Fibroblast of skin of back (primary cell): ENCODE measurements at places on chromosomes 11 and 22.
A peak's percentile ranks its signal among the peaks of the same experiment; 100 is the strongest.

- DNase-seq = peak; percentile 43
These were observed 124.5 kb downstream of the COMMD9 start for GRCh38 chr11:36164506-36165250.

GRCh38 chr22:42074132-42074811 is at the start of gene PHETA2:
TSS of gene PHETA2 (plus strand) at chr22:42074248. CDS start at chr22:42077294, 3,046 bp downstream.
- peak; percentile 65 for DNase-seq

- DNase-seq = peak; percentile 63
These were observed 55.1 kb downstream of the IRAG1 start for GRCh38 chr11:10638316-10638925.

GRCh38 chr11:15062599-15062998 is 10.8 kb upstream of the CALCB start:
- DNase-seq = no peak

DNA sequence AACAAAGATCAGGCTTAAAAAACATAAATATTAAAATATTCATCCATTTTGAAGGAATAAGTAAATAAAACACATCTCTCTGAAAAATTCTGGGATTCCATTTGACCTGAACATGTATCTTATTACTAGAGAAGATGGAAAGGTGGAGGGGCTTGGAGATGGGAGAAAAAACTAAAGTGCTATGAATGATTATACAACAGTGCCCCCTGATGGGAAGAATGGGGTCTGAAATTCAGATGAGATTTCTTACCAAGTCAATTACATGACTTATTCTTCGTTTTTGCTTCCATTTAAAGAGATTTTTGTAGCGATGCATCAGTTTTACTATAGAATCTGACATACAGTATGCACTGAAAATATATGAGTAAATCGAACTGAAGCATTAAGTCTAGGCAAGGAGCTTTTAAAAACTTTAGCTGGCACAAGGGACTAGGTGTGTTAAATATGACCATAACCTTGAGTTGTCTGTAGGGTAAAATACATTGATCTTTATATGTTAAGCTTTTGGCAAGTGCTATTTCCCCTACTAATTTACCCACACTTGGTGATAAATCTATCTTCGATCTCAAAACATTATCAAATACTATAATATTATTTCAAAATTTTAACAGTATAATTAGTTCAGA is 718.8 kb downstream of the CNTN5 start:
- DNase-seq = peak; percentile 49

DNA sequence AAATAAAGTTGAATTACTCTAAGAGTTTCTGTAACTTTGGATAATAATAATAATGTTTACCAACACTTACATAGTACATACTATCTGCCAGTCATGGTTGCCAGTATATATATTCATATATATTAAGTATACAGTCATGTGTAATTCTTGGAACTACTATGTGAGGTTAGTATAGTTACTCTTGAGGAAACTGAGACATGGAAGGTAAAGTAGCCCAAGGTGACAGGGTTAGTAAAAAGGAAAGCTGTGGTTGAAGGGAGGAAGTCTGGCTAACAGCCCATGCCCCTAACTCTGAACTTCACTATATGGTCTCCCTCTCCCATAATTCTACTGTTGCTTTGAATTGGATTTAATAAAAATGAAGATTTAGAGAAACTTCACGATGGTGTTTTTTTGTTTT is 24.9 kb downstream of the FDX1 start:
- DNase-seq = no peak

- no peak for DNase-seq
These were observed 319.1 kb downstream of the BRD1 start for GRCh38 chr22:49508561-49508960.

DNA sequence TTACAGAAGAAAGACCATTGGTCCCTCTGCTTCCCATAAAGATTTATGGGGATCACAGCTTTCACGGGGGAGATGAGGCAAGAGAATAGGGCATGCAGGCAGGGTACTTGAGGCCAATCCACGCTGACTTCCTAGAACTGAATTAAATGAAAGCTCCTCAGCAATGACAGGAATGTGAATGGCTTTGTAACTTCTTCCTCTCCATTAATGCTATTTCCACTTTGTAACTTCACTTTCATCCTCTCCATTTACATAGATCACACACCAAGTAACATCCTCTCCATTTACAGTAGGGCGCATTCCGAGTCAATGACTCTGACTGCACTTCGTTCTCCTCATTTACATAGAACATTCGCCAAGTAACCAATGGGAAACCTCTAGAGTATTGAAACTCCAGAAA is 89.8 kb downstream of the PIWIL4 start:
- DNase-seq = peak; percentile 16

GRCh38 chr11:30143098-30143705 is 87.6 kb upstream of the FSHB start:
- peak; percentile 42 for DNase-seq

- DNase-seq = no peak
These were observed 22.2 kb downstream of the HPS5 start for GRCh38 chr11:18299721-18300120.

GRCh38 chr11:14346303-14346955 is 12.6 kb downstream of the RRAS2 start:
- DNase-seq = peak; percentile 61

- DNase-seq = no peak
These were observed 491.5 kb upstream of the KIRREL3 start for GRCh38 chr11:127492029-127492428.

GRCh38 chr22:40525250-40525884 is 111.2 kb downstream of the MRTFA start:
- peak; percentile 53 for DNase-seq

DNA sequence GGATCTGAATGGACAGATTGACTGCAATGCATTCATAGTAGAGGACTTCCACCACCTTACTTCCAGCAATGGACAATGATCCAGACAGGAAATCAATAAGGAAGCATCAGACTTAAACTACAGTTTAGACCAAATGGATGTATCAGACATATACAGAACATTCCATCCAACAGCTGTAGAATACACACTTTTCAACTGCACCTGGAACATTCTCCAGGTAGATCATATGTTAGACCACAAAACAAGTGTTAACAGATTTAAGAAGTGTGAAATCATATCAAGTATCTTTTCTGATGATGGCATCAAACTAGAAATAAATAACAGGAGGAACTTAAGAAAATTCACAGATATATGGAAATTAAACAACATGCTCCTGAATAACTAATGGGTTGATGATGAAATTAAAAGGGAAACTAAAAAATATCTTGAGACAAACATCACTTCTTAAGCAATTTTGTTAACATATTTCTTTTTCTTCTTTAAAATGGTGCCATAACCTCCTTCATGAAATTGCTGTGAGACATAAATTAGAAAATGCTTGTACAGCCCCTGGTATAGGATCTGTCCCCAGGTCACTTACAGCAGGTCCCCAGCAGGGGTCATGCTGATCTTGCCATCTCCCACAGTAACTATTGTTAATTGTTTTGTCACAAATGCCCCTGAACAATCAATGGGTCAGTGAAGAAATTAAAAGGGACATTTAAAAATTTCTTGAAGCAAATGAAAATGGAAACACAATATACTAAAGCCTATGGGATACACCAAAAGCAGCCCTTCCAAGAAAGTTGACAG is 100.0 kb upstream of the OR4B1 start:
- DNase-seq = peak; percentile 20

DNA sequence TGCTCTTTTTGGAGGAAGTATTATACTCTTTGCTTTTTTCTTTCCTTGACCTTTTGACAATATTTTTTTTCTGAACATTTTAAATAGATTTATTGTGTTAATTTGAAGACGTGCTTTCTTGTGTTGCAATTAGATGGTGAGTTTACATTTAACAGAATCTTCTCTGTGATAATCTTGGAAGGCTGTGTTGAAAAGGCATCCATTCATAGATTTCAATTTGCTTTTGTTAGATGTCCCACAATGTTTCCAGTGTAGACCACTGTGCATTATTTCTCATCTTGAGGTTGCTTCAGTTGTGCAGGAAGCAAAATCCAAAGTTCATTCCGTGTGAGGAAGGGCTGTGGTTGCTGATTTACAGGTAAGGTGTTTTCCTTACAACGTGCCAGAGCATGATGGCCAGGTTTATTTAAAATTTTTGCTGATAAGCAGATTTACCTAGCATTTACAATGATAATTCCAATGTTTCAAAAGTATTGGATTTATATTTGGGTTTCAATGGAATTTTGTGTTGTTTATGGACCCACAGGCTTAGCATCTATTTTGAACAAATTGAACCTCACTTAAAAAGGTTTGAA is 4.1 kb upstream of the OR5J2 start:
- no peak for DNase-seq

GRCh38 chr11:76397383-76397782 is 16.3 kb downstream of the GVQW3 start:
- DNase-seq = no peak

GRCh38 chr11:68256331-68256741 is 15.4 kb downstream of the C11orf24 start:
- peak; percentile 89 for DNase-seq

DNA sequence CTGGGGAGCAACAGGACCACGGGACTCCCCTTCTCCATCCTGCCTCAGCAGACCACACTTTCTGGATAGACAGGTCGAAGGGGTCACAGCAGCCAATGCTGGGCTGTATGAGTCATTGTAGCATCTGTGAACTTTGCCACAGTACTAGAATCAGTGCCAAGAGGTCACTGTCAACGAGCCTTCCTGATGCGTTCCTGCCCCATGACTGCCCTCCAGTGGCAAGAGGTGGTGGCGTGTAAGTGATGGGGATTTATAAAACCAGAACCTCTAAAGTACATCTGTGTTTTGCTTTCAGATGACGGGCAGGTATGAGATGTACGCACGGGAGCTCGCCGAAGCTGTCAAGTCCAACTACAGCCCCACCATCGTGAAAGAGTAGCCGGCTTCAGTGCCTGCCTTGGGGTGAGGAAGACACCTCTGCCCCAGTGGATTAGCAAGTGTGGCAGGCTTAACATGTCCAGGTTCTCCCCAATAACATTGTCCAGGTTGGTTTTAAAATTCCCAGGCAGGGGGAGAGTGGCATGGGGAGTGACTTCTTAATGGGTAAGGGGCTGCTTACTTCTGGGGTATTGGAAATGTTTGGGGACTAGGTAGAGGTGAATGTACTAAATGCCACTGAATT is 29.4 kb downstream of the GUCD1 start:
- DNase-seq = peak; percentile 64

DNA sequence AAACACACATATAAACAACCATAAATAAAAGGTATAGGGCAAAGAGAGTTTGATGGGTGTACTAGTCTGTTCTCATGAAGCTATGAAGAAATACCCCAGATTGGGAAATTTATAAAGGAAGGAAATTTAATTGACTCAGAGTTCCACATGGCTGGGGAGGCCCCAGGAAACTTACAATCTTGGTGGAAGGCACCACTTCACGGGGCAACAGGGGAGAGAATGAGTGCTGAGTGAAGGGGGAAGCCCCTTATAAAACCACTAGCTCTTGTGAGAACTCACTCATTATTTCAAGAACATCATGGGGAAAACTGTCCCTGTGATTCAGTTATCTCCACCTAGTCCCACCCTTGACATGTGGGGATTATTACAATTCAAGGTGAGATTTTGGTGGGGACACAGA is 385.9 kb upstream of the ANO5 start:
- no peak for DNase-seq

DNA sequence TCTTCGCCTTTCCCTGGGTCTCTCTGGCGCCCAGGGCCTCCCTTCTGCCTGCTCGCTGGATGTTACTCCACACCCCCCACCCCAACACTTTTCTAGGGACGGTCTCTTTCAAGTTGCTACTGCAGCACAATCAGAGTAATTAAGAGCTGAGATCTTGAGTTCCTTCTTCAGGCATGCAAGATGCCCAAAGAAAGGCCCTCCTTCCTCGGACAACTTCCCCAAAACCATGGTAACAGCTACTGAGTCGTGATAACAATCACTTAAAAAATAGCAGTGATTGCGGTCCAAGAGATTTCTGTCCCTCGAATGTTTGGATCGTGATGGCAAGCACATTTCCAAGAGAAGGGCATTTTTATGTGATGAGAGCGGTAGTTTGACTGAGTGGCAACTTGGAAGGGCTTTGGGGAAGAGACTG is 638 bp upstream of the TENM4 start:
- DNase-seq = peak; percentile 61

GRCh38 chr11:7892059-7892699 is 38.9 kb downstream of the OR10A6 start:
- peak; percentile 73 for DNase-seq

DNA sequence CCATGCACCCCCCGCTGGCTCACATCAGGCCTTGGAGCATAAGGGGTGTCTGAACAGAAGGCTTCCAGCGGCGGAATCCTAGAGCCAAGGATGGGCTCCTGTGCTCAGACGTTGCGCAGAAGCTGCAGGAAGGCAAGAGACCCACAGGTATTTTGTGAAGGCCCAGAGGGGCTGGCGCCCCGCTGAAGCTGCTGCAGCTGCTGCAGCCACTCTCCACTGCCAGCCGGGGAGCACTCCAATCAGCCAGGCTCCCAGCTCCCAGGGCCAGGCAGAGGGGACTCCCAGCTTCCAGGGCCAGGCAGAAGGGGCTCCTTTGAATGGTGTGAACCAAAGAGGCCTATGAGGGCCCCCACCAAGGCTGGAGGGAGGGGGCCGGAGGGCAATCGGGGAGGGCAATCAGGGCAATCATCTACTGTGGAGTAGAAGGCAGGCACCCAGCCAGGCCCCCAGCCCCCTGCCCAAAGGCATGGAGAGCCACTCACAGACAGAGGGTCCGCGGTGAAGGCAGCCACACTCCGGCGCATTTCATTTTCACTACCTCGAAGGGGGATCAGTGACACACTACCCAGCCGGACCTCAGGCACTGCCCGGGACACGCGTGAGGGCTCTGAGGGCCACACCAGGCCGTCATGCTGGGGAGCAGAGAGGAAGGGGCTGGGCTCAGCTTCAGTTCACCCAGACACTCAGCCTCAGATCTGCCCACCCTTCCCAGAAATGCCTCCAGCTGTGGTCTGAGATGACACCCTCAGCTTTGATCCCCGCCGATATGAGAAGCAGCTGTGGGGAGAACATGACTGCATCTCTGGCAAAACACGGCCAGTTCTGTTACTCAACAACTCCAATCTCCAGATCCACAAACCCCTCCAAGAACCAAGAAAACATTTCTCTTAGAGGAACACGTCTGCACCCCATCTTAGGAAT is 11.6 kb upstream of the PDE2A start:
- no peak for DNase-seq

GRCh38 chr22:45320357-45320976 is 10.7 kb downstream of the FAM118A start:
- DNase-seq = no peak

DNA sequence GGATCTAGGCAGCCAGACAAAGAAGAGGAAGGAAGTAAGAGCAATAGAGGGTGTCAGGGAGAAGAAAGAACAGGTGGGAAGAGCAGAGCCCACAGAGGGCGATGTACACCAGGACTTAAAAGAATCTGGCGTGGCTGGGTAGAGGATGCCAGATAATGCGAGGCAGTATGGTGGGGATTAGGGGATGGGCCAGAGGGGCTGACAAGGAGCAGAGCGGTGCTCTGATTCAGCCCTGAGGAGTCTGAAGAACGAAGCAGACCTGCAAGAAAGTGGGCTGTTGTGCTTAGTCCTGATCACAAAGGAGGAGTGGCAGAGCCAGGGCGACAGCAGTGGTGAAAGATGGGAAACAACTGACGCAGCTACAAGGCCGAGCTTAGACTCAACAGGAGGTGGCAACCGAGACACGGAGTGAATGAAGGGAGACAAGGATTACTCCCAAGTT is 163.7 kb downstream of the LARGE1 start:
- DNase-seq = no peak
